ENCODE measurements at places on chromosomes 5 and 9. TPM values are rescaled to one million over a fixed set of nuclear protein-coding genes. Genes with fewer than 3 reads are reported as not detected.

Gene TENT4A
- total RNA-seq: 29.6 TPM

Gene SNCB
- total RNA-seq: 0.77 TPM

Gene GAPT
- total RNA-seq: not detected

Gene POC5
- 19.7 TPM for total RNA-seq

Gene CAST
- 212 TPM for total RNA-seq
